ENCODE measurements at places on chromosomes 7 and 10. TPM values are rescaled to one million over a fixed set of nuclear protein-coding genes. Genes with fewer than 3 reads are reported as not detected.

Gene OR2A42
- not detected for polyA plus RNA-seq

Gene PAPSS2
- 1.1 TPM for polyA plus RNA-seq

Gene HYAL4
- polyA plus RNA-seq, result 0.39 TPM

Gene CYP26C1
- not detected for polyA plus RNA-seq

Gene R3HCC1L
- 11.7 TPM for polyA plus RNA-seq

Gene ARHGEF35
- polyA plus RNA-seq, result 12.2 TPM

Gene HOXA7
- polyA plus RNA-seq, result 3.8 TPM

Gene ZNF487
- 4.1 TPM for polyA plus RNA-seq

Gene HTR7
- polyA plus RNA-seq, result 12.7 TPM

Gene NPY4R2
- 0.16 TPM for polyA plus RNA-seq

Gene TRIM50
- polyA plus RNA-seq, result not detected

Gene KCNH2
- polyA plus RNA-seq, result not detected

Gene GBX1
- not detected for polyA plus RNA-seq

Gene KLF14
- 0.01 TPM for polyA plus RNA-seq

Gene AKR1D1
- not detected for polyA plus RNA-seq

All from keratinocyte (primary cell).